A172 (cell line): ENCODE measurements at places on chromosomes 13 and 19. TPM values are rescaled to one million over a fixed set of nuclear protein-coding genes. Genes with fewer than 3 reads are reported as not detected.
A peak's percentile ranks its signal among the peaks of the same experiment; 100 is the strongest.

The HIF3A gene
- not detected in 2 replicates for total RNA-seq

DNA sequence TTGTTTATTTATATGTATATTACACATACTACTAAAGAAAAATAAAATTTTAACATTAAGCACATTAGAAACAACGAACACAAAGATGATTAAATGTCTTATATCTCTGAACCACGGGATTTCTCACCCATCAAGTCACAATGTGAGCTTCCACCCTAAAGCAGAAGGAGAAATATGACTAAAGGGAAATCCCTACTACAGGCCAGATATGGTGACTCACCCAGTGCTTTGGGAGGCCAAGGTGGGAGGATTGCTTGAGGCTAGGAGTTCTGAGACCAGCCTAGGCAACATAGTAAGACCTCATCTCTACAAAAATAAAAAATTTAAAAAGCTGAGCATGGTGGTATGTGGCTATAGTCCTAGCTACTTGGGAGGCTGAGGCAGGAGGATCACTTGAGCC is 24.6 kb downstream of the DCT start:
- peak; percentile 32 for DNase-seq

DNA sequence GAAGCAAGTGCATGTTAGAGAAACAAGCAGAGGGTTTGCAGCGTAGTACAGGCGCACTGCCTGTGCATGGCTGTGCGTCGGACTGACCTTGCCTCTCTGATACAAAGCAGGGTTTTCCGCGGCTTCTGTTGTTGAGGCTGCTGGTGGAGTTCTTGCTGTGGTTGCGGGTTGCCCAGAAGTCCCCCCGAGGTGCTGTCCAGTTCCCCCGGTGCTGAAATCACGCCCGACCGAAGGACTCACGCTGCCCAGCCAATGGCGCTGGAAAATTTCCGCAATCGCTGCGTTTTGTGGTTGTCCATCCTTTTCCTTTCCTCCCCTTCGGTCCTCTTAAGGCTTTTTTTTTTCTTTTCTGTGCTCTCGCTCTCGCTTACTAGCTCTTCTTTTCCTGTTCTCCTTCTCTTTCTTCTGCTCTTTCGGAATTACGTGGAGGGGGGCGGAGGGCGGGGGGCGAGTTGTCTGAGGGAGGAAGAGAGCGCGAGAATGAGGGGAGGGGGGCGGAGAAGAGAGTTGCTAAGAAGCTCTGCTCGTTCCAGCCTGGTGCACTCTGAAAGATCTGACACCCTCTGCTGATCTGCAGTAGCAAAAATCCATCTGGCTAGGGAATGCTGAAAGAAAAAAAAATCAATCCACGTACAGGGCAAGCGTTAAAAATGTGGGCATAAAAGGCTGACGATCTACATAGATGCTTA is at the start of gene SLITRK1:
Gene SLITRK1 (minus strand): TSS at position 558 of the 689 bp plus-strand sequence. CDS start 967 bp downstream, outside the sequence.
- peak; percentile 70 for DNase-seq

GRCh38 chr19:44839276-44839675 is 6.8 kb upstream of the NECTIN2 start:
- no peak for DNase-seq

- no peak for DNase-seq
Measured at GRCh38 chr13:100304229-100304628, 215.3 kb downstream of the PCCA start.

- DNase-seq = no peak
Measured at GRCh38 chr13:73074014-73074413, 15.2 kb downstream of the KLF5 start.

DNA sequence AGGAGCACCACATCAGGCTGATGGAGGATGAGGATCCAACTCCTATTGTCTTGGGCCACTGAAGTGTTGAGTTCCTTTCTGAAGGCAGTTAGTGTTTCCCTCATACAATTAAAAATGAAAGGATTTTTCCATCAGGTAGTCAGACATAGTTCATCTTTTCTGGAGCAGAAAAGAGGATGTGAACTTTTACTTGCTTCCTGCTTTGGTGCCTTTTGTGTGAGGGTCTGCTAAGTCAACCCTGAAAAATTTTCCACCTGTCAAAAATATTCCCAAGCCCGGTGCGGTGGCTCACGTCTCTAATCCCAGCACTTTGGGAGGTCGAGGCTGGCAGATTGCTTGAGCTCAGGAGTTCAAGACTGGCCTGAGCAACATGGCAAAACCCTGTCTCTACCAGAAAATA is 43.9 kb downstream of the RGCC start:
- no peak for DNase-seq
